Sciatic nerve (tissue), 2 donors: ENCODE measurements at places on chromosomes 5 and 9. TPM values are rescaled to one million over a fixed set of nuclear protein-coding genes. Genes with fewer than 3 reads are reported as not detected.

- no peak for DNase-seq
These were observed 1.9 kb downstream of the RAB24 start for GRCh38 chr5:177301503-177302165.

DNA sequence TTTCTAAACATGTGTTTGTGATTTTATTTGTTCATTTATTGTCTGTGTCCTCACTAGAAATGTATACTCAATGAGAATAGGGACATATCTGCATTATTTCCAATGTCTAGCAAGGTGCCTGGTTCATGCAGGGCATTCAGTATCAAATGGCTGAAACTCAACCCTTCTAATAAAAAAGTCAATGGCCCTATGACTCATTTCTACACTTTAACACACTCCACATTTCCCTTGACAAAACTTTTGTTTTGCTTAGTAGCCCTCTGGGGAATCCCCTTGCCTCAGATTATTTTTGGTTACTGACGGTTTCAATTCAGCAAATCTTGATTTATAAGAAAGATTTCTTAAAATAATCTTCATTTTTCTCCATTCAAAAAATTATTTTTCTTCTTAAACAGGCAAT is 206.0 kb upstream of the DMRTA1 start:
- DNase-seq: no peak

- DNase-seq: peak; percentile 19
These were observed 33.7 kb upstream of the FCN1 start for GRCh38 chr9:134951461-134951860.

Gene SLC4A9
- 0.18 TPM for total RNA-seq

- DNase-seq: no peak
These were observed 7.4 kb downstream of the PLIN2 start for GRCh38 chr9:19119801-19120440.

DNA sequence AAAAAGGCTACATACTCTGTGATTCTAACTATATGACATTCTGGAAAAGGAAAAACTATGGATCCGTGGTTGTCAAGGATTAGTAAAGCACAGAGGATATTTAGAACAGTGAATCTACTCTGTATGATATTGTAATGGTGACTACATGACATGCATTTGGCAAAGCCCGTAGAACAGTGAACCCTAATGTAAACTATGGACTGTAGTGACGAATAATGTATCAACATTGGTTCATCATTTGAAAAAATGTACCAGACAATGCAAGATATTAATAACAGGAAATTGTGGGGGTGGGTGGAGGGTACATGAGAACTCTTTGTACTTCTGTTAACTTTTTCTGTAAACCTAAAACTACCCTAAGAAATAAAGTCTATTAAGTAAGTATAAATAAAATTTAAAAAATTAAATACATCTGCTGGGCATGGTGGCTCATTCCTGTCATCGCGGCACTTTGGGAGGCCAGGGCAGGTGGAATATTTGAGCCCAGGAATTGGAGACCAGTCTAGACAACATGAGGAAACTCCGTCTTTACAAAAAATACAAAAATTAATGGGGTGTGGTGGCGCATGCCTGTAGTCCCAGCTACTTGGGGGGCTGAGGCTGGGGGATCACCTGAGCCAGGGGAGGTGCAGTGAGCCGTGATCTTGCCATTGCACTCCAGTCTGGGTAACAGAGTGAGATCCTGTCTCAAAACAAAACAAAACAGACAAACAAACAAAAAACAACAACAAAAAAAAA is 101.7 kb upstream of the TBC1D2 start:
- no peak for DNase-seq

DNA sequence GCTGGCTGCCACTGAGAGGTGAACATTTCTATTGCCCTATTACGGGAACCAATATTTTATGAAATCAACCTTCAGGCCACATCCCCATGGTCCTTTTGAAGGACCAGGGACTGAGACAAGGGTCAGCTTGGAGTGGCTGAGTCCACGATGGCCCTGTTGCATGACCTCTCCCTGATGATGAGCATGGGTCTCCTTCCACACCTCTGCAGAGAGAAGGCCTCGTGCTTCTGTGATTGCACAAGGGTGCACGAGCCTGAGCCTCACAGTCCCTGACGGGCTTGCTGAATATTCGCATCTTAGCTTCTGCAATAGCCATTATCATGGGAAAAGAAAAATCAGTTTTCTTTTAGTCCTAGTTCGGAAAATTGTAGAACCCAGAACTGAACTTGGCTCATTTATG is 255.0 kb upstream of the IRX2 start:
- DNase-seq: no peak

GRCh38 chr5:177362610-177363507 is 5.1 kb downstream of the RGS14 start:
- DNase-seq: no peak
